ENCODE measurements at places on chromosomes 6 and 20.

- DNase-seq, result no peak
Measured at GRCh38 chr6:38975621-38976049, 72.9 kb upstream of the GLP1R start.

DNA sequence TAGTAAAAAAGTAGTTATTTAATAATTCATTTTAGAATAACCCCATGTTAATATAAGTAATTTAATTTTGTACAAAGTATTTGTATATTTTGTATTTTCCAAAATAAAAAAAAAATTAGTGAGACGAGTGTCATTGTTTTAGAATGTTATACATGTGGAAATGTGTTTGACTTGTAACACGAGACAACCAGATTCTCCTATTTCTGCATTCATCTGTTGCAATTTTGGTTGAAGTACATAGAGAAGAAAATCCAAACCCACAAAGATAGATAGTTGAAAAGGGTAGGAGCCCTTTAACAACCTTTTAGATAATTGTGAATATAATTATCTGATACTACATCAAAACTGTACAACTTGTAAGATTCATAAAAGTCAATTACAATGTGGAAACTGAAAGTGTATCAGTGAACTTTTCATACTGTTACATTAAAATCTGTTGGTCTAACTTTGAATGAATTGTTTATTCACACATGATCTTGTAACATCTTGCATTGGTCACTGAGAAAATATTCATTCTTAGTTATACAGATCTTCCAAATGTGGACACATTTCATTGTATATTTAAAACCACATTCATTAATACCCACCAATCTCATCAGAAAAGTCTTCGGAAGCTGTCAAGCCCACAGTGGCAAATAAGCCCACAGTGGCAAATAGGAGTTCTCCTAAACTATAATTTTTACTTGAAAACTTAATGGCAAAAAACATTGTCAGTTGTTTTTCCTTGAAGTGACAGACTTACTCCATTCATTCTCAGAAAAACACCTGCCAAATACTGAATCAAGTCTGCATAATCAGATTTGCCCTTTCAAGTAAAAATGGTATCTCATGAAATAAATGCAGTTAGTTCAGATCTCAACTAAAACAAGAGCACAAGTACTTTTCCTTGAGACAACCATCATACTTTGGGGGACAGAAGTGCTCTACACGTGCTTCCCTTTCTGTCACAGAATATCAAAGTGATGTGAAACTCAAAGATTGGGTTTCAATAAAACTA is 52.8 kb downstream of the FKBP5 start:
- DNase-seq, result no peak

DNA sequence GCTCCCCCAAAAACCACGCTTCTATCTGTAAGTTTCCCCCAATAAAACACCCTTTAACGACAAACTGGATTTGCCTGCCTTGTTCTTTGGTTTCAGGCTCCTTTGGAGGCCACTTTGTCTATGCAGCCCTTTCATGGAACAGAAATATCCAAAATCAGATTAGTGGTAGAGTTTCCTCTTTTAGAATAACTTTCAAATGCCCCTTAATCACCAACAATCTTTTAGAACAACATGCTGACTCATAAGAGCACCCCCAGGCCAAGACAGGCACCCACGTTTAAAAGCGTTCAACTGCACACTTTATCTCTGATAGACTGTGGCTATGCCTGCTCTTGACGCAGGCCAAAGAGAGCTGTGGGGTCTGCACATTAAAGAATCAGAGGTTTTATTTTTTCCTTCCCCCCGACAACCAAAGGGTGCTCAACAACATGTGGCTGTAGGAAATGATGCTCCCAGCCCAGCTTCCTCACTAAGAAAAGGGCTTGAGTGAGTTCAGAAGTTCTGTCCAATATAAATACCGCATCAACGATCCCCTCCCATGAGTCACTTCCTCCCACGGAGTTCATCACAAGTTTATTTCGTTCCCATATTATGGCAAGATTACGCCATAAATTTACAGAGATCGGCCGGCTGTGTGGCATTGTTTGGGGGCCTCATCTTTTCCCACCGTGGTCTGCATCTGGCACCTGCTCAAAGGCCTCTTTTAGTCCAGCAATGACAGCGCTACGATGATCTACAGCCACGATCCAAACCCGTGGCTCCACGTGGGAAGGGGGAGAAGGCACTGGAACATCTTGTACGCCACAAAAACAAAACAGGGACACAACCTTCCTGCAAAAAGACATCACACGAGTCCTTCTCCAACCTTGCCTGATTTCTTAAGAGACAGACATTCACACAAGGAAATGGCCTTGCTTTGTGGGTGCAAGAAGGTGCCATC is 88.8 kb upstream of the NFATC2 start:
- DNase-seq, result no peak

DNA sequence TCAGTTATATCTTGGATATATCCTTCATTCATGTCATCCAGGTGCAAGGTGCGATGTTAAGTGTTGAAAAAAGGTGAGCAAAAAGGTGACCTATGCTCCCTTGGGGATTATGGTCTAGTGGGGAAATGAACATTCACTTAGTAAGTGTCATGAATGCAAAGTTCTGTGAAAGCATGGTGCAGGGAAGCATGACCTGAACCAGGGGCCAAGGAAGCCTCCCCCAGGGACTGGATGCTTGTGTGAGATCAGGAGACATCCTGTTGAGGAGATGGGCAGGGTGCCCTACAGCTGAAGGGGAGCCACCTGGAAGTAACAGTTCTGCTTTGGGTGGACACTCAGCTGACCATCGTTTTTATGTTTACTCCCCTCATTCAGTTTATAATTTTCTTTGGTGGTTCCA is 179.5 kb downstream of the SYNDIG1 start:
- DNase-seq, result no peak

- no peak for DNase-seq
Measured at GRCh38 chr6:35018746-35019145, 122.4 kb downstream of the TCP11 start.

DNA sequence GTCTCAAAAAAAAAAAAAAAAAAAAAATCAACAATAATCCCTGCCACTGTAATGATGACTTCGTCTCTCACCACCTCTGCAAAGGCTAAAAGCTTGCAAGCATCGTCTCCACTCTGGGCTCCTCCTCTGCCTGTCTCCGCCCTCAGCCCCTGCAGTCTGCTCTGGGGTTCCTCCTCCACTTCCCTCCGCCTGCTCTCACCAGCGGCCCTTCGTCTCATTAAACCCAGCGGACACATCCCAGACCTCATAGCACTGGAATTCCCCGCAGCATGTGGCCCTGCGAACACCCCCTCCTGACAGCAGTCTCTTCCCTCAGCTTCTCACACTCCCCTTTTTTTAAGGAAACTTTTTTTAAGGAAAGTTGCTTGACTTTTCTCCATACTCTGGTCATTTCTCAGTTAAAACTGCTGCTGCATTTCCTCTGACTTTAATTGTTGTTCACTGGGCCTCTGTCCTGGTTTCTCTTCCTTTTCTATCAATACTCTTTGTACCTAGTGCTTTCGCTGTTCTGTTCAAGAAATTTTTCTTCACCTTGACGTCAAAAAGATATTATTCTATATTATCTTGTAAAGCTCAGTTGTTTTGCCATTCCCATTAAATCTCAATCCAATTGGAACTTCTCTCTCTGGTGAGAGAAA is 70.9 kb upstream of the PLEKHG1 start:
- DNase-seq, result no peak

GRCh38 chr6:138201836-138202235 is 16.5 kb downstream of the PBOV1 start:
- DNase-seq, result no peak

DNA sequence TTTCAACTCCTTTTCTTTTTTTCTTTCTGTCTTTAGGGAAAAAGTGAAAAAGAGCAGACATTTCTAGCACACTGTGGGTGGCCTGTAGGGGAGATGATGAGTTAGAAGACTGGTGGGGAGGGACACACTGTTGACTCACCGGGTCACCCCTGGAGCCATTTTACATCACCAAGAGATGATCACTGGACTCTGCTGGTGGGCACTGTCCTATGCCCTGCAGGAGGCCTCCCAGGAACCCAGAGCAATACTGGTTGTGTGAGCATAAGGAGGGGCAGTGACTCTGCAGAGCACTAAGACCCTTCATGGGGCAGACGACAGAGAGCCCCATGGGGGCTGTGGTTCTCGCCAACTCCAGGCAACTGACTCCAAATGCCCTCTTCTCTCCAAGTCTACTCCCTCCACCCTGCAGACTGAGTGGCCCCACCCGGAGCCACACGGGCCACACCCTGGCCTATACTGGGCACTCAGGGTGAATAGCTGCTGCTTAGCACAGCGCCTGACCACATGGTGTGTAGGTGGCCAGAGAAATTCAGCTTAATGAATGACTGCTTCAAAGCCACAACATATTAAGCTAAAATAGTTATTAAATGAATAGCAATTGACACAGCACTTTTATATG is 177.5 kb downstream of the CDC5L start:
- no peak for DNase-seq

DNA sequence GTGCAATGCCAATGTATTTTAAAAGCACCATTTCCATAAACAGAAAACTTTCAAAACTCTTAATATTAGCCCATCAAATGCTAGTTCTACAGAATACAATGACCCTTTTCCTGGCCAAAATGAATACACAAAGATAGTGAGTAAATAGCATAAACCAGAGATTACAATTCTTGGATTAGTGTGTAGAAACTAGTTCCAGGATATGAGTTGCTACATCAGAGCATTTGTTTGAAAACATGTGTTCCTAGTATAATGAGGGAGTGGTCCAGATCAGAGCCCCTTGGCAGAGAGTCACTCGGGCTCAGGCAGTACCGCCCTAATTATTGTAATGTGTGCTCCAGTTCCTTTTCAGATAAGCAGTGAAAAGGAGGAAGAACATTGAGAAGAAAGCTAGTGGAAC is 63.7 kb upstream of the COL21A1 start:
- DNase-seq, result no peak

DNA sequence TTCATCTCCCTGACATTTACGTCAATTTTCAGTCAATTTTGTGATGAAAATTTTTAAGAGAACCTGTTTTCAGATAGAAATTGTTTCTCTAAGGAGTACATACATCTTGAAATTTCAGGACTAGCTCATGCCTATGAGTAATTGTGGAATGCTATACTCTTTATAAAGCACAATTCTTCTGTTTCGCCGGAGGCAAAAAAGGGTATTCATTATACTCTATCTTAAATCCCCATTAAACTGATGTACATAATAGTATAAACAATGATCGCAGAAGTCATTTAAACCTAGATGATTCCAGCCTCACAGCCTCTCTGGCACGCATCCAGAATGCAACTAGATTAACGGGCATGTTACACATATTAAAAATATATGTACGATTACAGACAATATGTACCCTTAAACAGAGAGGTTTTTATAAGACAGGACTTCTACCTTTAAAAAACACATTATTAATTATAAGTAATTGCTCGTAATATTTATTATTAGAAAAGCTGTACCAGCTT is 62.6 kb downstream of the NRSN1 start:
- peak; percentile 89 for DNase-seq

- DNase-seq, result no peak
Measured at GRCh38 chr6:39113788-39114187, 1.2 kb downstream of the SAYSD1 start.

- DNase-seq, result no peak
Measured at GRCh38 chr20:34040300-34040995, 46.7 kb downstream of the RALY start.

- no peak for DNase-seq
Measured at GRCh38 chr6:143126574-143126941, 65.9 kb downstream of the AIG1 start.

- no peak for DNase-seq
Measured at GRCh38 chr6:113647143-113647889, 209.8 kb upstream of the MARCKS start.

- DNase-seq, result no peak
Measured at GRCh38 chr6:89793586-89793985, 26.0 kb downstream of the MDN1 start.

DNA sequence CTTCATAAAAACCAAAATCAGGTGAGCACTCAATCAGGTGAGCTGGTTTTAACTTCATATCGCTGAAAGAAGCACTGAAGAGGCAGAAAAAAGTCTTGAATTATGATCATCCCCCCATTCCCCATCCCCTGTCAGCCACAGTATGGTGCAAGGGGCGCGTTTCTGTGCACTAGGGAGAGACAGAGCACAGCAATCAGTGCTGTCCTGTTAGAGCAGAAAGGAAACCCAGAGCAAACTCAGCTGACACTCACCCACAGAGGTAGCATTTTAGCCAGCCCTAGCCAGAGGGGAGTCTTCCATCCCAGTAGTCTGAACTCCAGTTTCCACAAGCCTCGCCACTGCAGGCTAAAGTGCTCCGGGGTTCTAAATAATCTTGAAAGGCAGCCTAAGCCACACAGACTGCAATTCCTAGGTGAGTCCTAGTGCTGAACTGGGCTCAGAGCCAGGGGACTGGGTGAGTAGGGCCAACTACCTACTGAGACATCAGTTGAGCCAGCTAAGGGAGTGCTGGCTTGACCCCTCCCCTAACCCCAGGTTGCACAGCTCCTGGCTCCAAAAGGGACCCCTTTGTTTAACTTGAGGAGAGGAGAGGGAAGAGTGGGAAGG is 1352.6 kb upstream of the GJE1 start:
- DNase-seq, result no peak

GRCh38 chr20:40592941-40593340 is 96.1 kb downstream of the MAFB start:
- DNase-seq, result no peak

All from NCI-H748 treated with DMSO at 0.1 percent for 48 hours (cell line).